ENCODE measurements at places on chromosomes 3 and 15. TPM values are rescaled to one million over a fixed set of nuclear protein-coding genes. Genes with fewer than 3 reads are reported as not detected.

EXD1 gene
- total RNA-seq = not detected

DNA sequence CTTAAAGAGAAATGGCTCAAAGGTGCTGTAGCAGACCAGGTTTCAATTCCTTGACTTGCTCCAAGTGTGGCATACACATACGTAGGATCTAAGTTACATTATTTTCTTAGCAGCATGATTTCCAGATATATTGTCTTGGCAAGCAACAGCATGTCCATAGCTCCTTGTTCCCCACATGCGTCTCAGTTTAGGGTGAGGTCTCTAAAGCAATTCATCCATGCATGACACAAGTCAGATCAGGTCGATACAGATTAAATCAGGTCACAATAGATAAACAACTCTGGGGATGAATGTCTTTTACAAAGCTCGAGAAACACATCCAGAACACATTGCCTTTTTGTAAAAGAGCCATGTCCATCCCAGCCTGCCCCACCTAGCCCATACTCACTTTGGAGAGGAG lies 108.9 kb upstream of the ABHD17C start:
- no peak for DNase-seq

HDC gene
- total RNA-seq = 4.8 TPM

- peak; percentile 63 for DNase-seq
Observed at GRCh38 chr3:29324180-29324651, 43.3 kb downstream of the RBMS3 start.

TEX9 gene
- 11.6 TPM for total RNA-seq

DNA sequence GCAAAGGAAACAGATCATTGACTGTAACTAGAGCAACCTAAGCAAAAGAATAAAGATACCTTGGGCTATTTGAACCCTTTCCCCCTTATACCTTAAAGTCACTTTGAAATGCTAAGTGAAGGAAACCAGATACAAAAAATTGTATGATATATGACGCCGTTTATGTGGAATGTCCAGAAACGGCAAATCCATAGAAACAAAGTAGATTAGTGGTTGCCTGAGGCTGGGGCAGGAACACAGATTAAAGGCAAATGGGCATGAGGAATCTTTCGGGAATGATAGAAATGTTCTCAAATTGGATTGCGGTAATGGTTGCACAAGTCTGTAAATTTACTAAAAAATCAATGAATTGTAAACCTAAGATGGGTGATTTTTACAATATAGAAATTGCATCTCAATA lies 160.1 kb upstream of the CCDC54 start:
- DNase-seq = no peak

- DNase-seq = no peak
Observed at GRCh38 chr15:80915472-80915871, 74.1 kb downstream of the MESD start.

CDC25A gene
- 0.83 TPM for total RNA-seq

DNA sequence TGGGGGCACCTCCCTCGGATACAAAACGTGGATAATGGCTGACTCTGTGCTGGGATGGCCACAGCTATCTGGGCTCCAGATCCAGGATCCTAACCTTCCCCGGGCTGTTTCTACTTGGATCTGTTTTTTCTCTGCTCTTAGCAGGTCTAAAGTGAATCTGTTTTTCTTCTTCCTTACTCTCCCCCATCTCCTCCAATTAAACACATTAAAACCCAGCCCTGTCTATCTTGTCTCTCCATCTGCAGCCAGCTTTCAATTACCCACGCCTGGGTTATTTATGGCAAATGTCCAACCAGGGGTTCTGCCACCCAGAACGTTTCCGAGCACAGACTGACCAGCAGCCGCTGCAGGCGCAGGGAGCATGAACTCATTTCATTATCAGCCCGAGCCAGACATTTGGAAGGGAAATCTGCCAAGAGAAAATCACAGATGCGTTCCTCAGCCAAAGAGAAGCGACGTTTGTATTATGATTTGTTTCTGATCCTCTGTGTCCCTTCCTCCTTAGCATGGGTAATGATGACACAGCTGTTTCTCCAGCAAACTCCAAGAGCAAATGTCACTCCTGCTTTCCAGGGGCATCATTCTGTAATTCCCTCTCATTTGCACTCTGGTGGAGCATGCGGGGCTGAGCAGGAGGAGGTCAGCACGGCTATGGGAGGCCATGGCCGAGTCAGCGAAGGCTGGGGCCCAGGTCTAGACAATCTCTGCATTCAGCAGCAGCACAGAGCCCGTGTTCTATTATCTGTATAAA lies 42.0 kb downstream of the UMPS start:
- no peak for DNase-seq

DNA sequence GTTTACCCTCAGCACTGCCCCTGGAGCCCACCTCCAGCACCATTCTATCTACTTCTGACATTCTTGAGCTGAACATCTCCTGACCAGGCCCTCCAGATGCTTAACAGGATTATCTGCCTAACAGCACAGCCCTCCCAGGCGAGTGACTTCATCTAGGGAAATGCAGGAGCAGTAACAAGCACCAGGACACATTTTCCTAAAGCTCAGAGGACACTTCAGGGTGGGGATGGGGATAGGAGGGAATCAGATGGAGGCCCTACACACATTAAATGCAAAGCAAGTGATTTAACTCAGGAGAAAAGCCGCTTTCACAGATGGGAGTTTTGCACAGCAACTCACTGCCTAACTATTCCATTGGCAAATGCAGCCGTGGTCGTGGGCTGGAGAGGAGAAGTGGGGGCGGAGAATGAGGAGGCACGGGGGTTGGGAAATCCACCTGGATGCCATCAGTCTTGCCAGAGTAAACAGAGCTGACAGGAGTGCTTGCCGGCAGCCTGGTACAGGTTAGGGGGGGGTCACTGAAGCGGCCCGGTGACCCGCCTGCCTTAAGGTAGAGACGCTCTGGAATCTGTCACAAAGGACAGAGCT lies 21.3 kb upstream of the BNC1 start:
- peak; percentile 55 for DNase-seq

DNA sequence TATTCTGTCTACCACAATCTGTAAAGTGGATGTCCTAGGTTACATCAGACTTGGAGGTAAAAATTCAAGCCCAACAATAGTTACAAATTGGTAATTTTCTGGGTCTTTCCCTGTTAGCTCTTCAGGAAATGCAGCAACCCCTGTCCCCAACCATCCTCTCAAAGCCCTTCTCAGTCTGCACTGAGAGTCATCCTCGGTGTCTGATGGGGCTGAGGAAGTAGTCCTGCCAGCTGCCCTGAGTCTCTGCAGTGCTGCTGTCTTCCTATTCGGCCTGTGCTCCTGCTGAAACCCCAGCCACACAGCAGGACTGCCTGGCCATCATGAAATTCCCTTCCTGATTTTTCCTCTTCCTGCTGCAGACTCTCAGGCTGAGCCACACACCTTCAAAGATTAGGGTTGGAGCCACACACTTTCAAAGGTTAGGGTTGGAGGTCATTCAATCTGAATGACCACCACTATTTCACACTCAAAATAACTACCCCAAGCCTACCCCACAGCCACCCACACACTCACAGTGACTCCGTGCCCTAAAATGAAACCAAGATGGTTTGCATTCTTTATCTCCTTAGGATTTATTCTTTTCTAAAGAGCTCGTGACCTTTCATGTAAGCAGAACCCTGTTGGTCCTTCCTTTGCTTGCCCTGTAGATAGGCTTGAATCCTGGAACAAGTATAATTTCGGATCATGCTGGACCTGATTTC lies 17.6 kb downstream of the TRIM42 start:
- no peak for DNase-seq

DNA sequence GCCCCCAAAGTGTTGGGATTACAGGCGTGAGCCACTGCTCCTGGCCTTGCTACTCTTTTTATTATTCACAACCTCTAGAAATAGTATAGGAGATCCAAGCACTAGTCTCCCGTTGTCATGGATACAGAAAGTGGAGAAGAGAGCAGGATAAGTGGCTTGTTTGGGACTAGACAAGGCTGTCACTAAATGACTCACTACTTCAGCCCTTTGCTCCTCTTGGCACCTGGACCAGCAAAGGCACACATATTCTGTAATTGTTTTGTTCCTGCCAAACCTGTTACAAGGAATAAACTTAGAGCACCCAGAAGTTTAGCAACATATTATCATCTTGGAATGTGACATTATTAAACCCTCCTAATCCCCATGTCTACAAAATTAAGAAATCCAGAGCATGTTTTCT lies 427.2 kb upstream of the THBS1 start:
- no peak for DNase-seq

SLC28A2 gene
- 0.21 TPM for total RNA-seq

GRCh38 chr15:32870240-32871033 lies 152.6 kb downstream of the GREM1 start:
- no peak for DNase-seq

DNA sequence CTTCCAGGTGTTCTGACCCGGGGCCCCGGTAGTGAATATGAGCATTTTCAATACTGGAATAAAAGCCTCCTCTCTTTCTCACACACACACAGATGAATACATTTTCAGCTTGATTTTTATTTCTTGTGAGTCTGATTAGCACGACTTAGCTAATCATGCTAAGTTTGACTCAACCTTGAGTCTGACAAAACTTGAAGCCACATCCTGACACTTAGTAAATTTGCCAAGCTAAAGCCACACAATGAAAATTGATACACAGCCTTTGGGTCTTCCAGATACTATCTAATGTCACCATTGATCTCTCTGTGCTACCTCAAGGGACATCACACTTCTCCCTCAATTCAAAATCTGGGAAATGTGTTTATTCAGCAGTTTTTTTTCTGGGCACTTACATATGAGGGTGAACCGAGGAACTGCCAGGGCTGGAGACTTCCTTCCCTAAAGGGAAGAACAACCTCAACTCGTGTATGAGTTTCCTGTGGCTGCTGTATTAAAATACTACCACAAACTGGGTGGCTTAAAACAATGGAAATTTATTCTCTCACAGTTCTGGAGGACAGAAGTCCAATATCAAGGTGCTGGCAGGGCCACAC lies 18.6 kb downstream of the TMEM266 start:
- no peak for DNase-seq

DNA sequence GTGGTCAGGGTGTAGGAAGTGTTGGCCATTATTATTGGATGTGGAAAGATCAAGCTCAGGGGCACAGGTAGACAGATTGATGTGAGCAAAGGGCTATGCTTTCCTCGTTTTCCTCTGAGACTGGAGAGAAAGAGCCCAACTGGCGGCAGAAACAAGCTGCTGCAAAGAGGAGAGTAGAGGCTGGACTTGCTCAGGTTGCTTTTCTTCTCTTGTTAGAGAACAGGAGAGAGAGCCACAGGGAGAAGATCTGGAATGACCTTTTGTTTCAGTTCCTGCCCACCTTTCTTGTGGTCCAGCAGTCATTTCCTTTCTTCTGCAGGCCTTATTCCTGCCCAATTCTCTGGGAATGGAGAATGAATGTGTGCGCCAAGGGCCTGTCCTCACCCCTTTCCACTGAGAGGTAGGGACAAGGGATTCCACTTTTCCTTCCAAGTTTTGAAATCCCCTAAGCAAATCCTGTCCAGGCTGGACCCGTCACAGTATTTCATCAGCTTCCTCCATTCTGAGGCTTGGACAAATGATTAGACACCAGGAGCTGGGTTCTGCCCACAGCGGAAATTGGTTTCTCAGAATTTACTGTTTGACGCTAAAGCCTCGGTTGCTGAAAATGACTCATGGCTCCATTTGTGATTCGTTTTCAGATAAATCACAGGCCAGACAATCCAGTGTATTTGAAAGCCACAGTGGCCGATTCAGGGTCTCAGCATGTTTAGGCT lies 16.1 kb downstream of the ZNF80 start:
- DNase-seq = no peak

NLGN1 gene
- total RNA-seq = 3.9 TPM

LINGO1 gene
- 0.86 TPM for total RNA-seq

- DNase-seq = no peak
Observed at GRCh38 chr15:63638839-63639238, 41.7 kb downstream of the FBXL22 start.

Data from lower lobe of right lung (tissue), 2 donors.